NCI-H345 (cell line): ENCODE measurements at places on chromosomes 7 and 10.

DNA sequence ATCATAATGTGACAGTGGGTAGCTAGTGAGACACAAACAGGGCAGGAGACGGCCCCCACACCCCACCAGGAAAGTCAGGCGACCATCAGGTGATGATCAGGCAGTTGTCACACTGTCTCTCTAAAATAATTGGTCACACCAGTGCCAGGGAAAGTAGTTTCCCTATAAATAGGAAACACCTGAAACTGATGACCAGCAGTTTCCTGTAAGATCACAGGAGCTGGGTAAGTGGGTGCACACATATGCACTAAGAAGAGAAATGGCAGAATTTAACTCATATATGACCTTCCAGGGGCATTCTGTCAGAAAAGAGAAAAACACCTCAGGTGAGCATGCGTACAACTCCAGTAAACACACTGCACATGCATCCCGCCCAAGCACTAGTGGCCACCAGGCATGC is 620.5 kb upstream of the GHITM start:
- no peak for DNase-seq

DNA sequence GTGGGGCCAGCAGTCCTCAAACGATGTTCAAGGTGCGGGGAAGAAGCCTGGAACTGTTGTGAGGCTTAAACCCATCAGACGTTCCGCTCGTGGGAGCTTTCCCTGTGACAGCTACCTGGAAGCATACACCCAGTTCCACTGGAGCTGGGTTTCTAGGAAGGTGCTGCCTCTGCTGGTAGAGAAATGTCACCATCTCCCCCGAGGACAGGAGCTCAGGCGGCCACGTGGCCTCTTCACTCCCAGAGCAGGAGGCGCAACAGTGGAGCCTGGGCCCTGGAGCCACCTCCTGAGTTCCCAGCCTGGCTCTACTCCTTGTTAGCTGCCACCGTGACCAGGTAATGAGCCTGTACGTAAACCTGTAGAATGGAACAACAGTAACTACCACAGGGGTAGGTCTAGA is 156.1 kb downstream of the ADARB2 start:
- no peak for DNase-seq

GRCh38 chr7:90736968-90737939 is 141.1 kb downstream of the CDK14 start:
- no peak for DNase-seq

DNA sequence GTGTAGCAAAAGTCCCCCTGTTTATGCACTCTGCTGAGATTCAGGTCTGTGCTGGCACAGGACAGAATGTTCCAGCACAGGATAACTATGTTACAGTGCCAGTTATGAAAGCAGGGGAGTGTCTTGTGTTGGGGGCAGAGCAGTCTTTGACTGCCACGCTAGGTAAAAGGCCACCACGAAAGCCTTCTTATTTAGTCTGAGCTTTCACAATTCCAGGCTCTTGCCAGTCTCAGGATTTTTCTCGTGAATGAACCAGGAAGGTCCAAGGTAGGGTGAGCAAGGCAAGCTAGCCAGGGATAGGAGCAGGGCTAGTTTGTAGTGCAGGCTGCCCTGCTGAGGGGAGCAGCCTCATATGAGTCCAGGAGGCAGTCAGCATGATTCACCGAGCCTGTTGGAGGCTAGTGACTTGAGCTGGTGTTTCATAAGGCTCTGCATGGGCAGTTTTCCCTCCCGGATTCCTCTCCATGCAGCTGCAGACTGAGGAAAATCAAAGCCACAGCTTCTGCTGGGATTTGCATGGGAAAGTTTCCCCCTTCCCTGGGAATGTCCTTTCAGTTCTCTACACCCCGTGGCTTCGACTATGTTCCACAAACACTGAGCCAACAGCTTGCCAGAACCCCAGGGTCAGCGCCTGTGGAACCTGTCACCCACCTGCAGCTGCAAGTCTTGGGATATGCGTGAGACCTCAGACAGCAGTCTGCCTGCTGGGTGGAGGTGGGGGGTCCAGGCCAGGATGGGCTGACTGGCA is 112.3 kb downstream of the JCAD start:
- DNase-seq = no peak

DNA sequence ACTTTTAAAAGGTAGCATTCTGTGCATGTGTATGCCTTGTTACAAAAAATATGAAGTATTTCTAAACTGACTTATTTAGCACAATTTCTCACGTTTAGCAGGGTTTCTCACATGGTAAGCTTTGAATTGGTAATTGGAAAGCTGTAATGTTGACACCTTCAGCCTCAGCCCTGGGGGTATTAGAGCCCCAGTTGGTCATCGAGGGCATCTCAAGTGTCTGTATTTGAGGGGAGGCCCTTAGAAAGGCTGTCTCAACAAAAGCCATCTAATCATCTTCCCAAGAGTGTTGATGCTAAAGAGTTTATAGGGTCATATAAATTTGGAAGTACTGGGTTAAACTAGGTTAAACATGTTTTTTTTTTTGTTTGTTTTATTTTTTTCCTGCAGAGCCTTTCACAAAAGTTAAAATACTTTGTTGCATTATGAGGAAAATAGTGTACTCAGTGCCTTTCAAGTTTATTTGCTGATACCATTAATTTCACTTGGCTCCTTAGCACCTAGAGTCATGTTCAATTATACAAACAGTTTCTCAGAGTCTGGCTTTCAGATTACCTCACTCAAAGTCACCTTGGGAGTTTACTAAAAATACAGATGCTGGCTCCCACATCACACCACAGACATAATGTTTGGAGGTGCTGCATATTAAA is 134.0 kb downstream of the CD36 start:
- DNase-seq = peak; percentile 5

- DNase-seq = peak; percentile 71
These were observed at the start of gene TMEM229A for GRCh38 chr7:124032369-124033094. Gene TMEM229A, minus strand, starts transcription at chr7:124033067. Its CDS starts 64 bp downstream, at chr7:124033003.

DNA sequence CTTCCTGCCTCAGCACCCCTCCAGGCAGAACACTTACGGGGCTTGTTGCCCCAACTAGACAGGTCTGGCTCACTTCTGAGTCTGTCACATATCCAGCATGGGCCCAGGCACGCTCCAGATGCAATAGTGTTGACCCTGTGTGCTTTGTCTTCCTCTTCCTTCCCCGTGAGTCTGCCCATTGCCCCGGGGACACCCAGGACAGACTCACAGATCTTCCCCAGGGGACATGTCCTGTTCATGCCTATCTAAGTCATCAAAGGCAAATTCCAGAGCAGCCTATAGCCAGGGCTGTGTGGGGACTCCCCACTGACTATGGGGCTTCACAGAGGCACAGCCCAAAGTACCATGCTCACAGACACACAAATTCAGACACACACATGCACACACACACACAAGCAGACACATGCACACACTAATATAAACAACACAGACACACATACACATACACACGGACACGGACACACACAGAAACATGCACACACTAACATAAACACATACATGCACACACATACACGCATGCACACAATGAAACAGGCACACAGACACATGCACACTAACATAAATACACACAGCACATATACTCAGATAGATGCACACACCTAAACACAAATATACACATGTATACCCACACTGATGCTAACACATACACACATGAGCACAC is 175.8 kb downstream of the KCNMA1 start:
- no peak for DNase-seq

DNA sequence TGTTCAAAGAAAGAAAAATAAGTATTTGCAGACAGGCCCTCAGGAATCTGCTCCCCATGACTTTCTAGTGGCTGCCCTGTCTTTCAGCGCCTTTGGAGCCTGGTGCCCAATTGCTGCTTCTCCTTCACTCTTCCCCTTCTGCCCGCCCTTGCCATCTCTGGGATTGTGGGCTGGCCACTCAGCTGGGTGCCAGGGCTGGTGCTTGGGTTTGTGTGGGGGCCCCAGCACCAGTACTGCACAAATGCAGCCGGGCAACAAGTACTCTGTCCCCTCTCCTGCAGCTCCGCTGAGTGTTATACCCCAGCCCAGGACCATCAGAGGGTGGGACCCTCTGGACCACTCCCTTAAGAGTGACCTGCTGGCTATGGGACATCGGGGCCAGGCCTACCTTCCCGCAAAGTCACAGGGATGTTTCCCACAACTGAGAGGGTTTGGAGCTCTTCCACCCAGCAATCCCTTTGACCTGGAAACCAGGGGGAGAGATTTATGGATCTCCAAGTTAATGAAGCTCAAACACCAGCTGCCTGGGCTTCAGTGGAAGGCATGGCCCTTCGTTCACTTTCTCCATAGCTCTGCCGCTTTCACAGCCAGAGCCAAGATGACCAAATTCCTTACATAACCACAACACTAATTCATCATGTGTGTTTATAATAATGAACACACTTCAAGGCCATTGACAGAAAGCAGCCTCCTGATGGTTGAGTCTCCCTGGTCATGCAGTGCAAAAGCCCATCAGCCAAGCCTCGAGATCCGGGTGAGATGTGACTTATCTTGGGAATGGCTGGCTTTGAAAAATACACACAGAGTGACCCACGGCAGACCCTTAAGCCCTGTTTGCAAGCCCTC is 313.9 kb upstream of the ZNF32 start:
- no peak for DNase-seq

- DNase-seq = no peak
These were observed 38.1 kb downstream of the RASGEF1A start for GRCh38 chr10:43228783-43229207.

DNA sequence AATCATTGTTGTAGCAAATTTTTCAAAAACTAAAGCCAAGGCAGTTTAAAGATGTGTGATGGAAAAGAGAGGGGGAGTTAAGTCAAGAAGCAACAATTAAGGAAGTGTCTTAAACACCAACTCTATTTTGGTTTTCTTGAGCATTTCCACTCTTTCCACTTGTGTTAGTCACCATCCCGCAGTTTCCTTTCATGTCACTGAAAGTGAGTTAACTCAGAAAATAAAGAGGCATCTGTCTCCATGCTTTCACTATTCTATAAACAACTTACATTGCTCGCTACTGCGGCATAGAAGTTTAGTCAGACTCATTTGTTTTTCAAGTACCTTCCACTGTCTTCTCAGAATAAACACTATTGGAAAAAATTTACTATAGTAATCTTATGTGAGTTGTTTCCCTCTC is 284.9 kb upstream of the SEMA3D start:
- DNase-seq = no peak

- DNase-seq = no peak
These were observed 49.8 kb downstream of the LMBR1 start for GRCh38 chr7:156843157-156843556.
